ENCODE measurements at places on chromosomes 16 and 17. TPM values are rescaled to one million over a fixed set of nuclear protein-coding genes. Genes with fewer than 3 reads are reported as not detected.

- H3K27me3 ChIP-seq = peaks cover 55% of the 10 kb centered on the region
- peaks cover 4% of the 10 kb centered on the region for H3K4me1 ChIP-seq
- DNase-seq = peak; percentile 63
- peak overlapping the region; percentile 58 for H3K4me3 ChIP-seq
- no peak overlapping the region for H3K27ac ChIP-seq
These were observed 1.3 kb downstream of the GJD3 start for GRCh38 chr17:40363111-40363827.

GRCh38 chr16:59410451-59410850 is 676.3 kb upstream of the GOT2 start:
- H3K27ac ChIP-seq = no peak overlapping the region
- H3K4me1 ChIP-seq = peaks cover 4% of the 10 kb centered on the region
- H3K36me3 ChIP-seq = no peaks in the 10 kb centered on the region

DNA sequence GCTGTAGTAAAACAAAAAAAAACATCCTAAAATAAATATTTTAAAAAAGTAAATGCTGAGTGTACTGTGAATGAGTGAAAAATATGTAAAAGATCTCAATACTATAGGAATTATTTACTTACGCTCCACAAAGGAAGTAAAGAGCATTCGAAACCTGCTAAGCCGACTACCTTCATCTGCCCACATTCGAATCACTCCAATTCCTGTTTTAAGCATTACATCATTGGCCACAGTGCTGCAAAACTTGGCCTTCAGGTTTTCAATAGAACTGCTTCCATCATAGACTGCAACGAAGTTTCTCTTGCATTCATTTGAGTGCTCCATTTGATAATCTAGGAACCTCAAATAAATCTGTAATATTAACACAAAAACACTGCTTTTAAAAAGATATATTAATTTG is 34.4 kb downstream of the NETO2 start:
- DNase-seq = no peak
- peaks cover 6% of the 10 kb centered on the region for H3K36me3 ChIP-seq
- H3K27ac ChIP-seq = no peak overlapping the region
- no peaks in the 10 kb centered on the region for H3K27me3 ChIP-seq
- H3K4me3 ChIP-seq = no peak overlapping the region
- no peaks in the 10 kb centered on the region for H3K4me1 ChIP-seq

Gene MSLN
- total RNA-seq = 1.2 TPM

Gene TBC1D28
- not detected for total RNA-seq
